ENCODE measurements at places on chromosomes 13 and 19.

- DNase-seq = peak; percentile 97
Measured at GRCh38 chr19:18292810-18293641, 11.6 kb upstream of the JUND start.

DNA sequence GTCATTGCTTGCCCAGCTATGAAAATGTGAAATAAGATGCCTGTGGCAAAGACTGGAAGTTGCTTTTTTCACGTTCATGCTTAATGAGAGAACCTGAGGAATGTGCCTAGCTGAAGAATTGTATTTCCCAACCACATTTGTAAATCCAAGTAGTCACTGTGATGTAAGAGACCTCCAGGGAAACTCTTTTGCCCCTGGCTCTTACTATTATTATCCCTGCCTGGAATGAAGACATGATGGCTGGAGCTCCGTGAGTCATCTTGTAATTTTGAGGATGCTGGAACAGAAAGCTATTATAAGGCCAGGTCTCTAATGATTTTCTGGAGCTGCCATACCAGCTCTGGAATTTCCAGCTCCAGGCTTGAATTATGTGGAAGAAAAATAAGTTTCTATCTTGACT, 894.3 kb downstream of the DIAPH3 start:
- peak; percentile 12 for DNase-seq

GRCh38 chr19:53647350-53647749, 15.6 kb downstream of the DPRX start:
- DNase-seq = peak; percentile 70

- DNase-seq = no peak
Measured at GRCh38 chr19:17966550-17967256, at the start of gene KCNN1. Gene KCNN1, plus strand, starts transcription at chr19:17967107. Its CDS starts 6,782 bp downstream, at chr19:17973889.

DNA sequence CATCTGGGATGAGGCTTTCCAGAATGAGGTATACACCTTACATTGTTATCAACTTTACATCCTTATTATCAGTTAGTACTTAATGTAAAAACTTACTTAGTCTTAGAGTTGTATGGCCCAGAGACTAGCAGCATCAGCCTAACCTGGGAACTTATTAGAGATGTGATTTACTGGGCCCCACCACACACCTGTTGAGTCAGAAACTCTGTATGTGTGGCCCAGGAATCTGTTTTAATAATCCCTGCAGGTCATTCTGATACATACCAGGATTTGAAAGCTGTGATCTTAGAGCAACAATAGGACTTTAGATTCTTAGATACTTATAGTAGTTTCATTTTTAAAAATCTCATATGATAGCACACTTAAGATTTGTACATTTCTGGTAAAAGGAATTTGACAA, 17.4 kb downstream of the FNDC3A start:
- no peak for DNase-seq

- no peak for DNase-seq
Measured at GRCh38 chr13:33326246-33326645, 40.7 kb upstream of the STARD13 start.

- DNase-seq = no peak
Measured at GRCh38 chr13:45776748-45777147, 74.6 kb downstream of the CBY2 start.

- DNase-seq = no peak
Measured at GRCh38 chr13:113041896-113042295, 63.7 kb upstream of the F7 start.

DNA sequence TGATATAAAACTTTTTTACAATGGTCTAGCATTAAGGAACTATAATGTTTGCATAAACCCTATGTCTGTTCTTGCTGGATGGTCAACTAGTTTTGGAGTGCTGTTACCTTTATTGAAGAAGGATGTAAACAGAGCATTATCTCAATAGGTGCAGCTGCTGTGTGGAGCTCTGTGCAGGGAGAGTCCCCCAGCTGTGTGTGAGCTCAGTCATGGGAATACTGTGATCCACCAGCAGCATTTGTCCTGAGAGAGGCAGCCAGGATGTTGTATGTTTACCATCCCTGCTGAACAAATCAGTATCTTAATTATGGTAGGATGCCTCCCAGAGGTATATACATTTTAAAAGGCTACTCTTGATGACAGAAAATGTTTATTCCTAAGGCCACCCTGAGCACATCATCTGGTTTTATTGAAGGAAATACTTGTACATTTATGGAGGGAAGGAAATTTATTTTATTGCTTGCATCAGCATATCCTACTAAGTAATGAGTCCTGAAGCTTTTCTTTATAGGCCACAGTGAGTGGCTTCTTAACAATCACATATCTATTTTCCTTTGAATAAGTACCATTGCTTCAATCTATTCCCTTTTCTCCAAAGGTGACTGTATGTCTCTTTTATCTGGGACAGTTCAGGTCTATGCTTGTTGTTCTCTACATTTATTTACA, 11.7 kb downstream of the RAP2A start:
- DNase-seq = no peak

DNA sequence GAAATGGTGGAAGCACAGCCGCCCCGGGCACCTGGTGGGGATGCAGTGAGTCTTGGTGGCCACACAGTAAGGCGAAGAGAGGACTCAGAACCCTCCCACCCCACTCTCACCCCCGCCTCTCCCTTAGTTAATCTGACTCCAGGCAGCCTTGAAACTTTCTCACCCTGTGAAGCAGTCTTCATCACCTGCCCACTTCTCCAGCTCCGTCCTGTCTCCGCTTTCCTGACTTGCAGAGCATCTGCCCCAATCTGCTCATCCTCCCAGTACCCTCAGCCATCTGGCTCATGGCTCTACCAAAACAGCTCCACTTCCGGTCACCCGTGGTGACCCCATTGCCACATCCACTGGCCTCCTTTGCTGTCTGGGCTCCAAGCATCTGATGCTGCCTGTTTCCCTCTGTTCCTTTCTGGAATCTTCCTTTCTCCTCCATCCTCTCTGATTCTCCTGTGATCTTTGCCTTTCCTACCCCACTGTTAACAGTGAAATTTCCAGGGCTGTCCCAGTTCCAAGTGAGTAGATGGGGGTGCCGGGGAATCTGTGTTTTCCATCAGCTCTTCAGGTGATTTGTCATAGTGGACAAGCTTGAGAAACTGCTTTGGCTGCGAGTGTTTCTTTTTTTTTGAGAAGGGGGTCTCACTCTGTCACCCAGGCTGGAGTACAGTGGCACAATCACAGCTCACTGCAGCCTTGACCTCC, 4.3 kb downstream of the USF2 start:
- DNase-seq = no peak

- DNase-seq = no peak
Measured at GRCh38 chr19:19278315-19278714, 5.2 kb upstream of the TM6SF2 start.

- peak; percentile 37 for DNase-seq
Measured at GRCh38 chr13:24270639-24271141, 38.7 kb upstream of the C1QTNF9 start.

DNA sequence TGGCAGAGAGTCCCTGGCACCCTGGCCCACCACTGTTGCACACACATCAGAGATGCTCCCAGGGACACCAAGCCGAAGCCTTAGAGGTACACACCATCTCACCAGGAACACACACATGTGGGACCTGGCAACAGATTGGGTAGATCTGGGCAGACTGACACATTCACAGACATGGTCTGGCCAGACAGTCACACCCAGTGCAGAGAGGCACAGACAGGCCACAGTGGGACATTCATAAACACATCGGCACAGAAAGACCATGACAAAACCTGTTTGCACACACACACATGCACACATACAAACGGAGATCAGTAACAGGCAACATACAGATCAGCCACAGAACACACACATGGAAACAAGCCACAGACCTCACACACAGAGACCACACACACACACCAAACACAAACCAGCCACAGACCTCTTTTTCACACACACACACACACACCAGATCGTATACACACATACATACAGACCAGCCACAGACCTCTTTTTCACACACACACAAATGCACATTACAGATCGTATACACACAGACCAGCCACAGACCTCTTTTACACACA, 6.3 kb upstream of the JUNB start:
- no peak for DNase-seq

DNA sequence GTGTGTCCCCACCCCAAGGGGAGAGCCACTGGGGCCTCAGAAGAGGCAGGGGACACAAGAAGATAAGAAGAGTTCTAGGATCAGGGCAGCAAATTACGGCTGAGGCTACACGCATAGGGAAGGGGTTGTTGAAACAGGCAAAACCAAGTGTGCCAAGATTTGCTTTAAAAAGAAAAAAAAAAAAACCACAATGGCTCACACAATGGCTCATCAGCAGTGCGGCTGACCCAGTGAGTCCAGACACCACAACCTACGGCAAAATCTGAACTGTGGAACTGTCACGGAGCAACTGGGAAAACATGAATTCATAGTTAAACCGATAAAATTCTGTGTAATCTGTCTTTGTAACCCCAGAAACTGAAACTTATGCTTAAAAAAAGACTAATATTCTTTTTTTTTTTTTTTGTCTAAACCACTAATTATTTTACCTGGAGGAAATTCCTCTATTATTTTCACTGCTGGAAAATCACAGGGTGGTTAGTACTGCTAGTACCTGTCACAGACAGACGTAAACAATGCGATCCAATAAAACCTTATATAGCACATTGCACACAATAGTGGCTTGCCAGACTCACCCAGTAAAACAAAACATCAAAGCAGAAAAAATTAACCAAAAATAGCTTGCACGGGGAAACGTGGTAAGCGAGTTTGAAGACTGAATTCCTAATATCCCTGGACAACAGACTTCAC, 325.4 kb upstream of the TSHZ3 start:
- DNase-seq = no peak

DNA sequence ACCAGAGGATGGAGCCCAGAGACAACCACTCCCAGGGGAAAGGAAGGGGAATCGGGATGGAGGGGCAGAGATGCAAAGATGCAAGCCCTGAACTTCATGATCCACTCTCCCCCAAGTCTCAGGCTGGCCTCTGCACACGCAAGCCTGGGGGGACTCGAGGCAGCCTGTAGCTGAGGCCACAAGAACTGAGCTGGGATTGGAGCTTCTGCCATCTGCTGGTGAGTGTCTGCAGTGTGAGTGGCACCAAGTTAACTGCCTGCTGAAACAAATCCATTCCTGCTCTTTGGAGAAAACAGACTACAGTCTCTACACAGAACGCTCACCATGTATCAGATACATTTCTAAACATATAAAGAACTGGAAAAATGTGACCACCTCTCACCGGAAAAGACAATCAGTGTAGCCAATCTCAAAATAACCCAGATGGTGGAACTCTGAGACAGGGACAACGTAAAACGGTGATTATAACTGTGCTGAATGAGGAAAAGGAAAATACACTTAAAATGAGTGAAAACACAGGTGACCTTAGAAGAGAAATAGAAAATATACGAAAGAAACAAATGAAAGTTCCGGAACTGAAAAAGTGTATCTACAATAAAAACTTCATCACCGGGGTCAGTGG, 62.1 kb downstream of the KLF2 start:
- DNase-seq = peak; percentile 68

DNA sequence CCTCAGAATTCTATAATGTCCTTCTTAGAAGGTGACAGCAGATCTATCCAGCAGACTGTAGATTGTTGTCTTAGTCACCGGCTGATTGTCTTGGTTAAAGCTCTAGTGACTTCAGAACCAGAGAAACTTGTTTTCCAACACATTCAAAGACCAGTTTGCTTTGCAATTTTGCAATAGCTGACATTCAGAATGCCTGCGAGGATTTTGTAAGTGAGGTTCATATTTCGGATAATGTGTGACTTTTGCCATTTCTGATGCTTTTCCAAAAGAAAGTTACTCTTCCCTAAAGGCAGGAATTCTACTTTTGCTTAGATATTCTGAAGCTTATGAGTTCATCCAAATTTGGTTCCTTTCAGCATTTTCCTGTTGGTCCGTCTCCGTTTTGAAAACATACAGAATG, 13.2 kb downstream of the SPINT2 start:
- peak; percentile 27 for DNase-seq

DNA sequence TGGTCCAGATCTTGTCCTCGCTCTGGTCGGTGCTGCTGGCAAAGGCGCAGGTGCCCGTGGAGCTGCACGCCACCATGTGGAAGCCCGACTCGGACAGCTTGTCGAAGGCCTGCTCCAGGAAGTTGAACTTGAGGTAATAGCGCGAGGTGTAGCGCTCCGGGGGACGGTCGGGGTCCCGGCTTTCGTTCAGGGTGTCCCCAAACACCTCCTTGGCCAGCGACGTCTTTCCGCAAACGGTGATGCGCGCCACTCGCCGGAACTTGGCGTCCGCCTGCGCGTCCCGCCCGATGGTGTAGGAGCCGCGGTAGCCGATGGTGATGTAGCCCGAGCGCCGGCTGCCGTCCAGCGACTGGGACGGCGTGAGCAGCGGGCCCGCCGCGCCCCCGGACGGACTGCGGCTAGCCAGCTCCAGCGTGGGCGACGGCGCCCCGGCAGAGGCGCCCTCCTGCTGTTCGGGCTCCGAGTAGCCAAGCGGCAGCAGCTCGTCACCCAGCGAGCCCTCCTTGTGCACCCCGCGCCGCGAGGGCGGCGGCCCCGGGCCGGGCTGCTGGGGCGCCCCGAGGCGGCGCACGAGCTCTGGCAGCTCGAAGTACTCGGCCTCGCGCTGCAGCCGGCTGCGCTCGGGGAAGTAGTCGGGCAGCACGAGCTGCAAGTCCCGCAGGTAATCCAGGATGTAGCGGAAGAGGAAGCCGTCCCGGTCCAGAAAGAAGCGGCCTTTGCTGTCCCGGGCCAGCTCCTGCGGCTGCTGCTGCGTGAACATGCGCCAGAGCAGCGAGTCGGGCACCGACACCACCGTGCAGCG, 801 bp downstream of the KCTD12 start:
- DNase-seq = peak; percentile 57

- peak; percentile 91 for DNase-seq
Measured at GRCh38 chr19:46049597-46049996, 8.8 kb upstream of the IGFL4 start.

DNA sequence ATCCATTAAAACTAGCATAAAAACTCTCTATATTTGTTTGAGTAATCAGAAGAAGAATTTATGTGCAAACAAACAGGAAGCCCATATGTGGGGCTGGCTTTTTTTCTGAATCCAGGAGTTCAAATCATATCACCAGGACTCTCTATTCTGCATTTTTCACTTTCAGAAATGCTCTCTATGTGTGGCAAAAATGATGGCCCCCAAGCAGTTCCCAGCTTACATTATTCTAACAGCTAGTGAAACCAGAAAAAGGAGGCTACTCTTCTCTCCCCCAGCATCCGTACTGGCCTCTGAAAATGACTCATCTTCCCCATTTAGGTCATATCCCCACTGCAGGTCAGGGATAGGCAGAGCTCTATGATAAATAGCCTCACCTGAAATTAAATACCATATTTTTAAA, 20.4 kb downstream of the RBM26 start:
- no peak for DNase-seq

- no peak for DNase-seq
Measured at GRCh38 chr13:33893559-33893958, 75.6 kb downstream of the RFC3 start.

GRCh38 chr19:13089139-13089856, 13.4 kb downstream of the LYL1 start:
- peak; percentile 26 for DNase-seq

DNA sequence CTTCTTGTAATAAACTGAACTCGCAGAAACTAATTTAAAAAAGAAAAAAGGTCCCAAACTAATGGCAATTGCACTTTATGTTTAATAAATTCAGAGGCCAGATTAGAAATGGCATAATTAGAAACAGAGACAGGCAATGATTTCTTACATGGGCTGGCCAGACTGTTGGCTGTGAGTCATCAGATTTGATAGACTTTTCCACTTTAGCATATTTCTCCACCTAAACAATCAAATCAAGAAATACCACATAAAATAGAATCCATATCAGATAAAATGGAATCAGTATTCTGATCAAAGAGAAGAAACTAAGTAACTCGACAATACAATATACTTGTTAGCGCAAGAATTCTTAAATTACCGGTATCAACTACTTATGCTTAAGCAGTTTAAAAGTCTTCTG, 29.0 kb downstream of the EXOSC8 start:
- DNase-seq = no peak

GRCh38 chr19:12580180-12580694, 29.0 kb upstream of the ZNF564 start:
- DNase-seq = no peak
